Endothelial cell of coronary artery (primary cell): ENCODE measurements at places on chromosomes 12 and 14. TPM values are rescaled to one million over a fixed set of nuclear protein-coding genes. Genes with fewer than 3 reads are reported as not detected.

Gene NANOG
- not detected in 2 replicates for total RNA-seq

Gene HOTAIR
- not detected in 2 replicates for total RNA-seq

Gene SLC4A8
- total RNA-seq, result 4.9 TPM in 2 replicates

Gene ALG10
- 7.7 and 9.9 TPM in 2 replicates for total RNA-seq

Gene FANCM
- 8.9 and 11.3 TPM in 2 replicates for total RNA-seq

Gene EXD2
- 16.4 and 20.0 TPM in 2 replicates for total RNA-seq

Gene ZDHHC17
- total RNA-seq, result 45.4 and 67.3 TPM in 2 replicates

Gene TEX52
- not detected in 2 replicates for total RNA-seq

Gene CRIP2
- 200 and 227 TPM in 2 replicates for total RNA-seq

Gene MED13L
- total RNA-seq, result 44.5 and 64.7 TPM in 2 replicates

Gene PLEKHG7
- not detected in 2 replicates for total RNA-seq

Gene CCDC197
- total RNA-seq, result not detected in 2 replicates

Gene MANSC4
- not detected in 2 replicates for total RNA-seq

Gene CCND2
- 28.2 and 29.9 TPM in 2 replicates for total RNA-seq

Gene KCNMB4
- total RNA-seq, result 1.0 and 3.2 TPM in 2 replicates
